ENCODE measurements at places on chromosomes 4 and X.

DNA sequence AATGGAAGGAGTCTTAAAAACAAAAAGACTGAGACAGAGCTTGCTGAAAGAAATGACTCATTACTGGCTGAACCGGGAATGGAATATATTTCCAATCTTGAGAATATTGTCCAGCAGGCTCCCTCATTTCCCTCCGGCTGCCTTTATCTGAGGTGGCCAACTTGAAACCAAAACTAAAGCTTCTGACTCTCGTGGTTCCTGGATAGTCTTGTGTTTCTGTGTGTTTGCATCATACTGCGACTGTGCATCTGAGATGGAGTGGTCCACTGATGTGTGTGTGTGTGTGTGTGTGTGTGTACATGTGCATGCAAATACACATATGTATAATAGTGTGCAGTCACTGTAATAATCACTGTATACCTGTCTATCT is 145.6 kb upstream of the SCML1 start:
- DNase-seq, result no peak

- DNase-seq, result no peak
Measured at GRCh38 chrX:135340831-135341230, 31.6 kb downstream of the ETDC start.

- no peak for DNase-seq
Measured at GRCh38 chr4:152099555-152099954, 338.7 kb upstream of the GATB start.

GRCh38 chr4:84814094-84814750 is 152.3 kb downstream of the WDFY3 start:
- no peak for DNase-seq

- no peak for DNase-seq
Measured at GRCh38 chrX:108993909-108994308, 257.5 kb upstream of the IRS4 start.
